ENCODE measurements at places on chromosomes 2 and 18.

DNA sequence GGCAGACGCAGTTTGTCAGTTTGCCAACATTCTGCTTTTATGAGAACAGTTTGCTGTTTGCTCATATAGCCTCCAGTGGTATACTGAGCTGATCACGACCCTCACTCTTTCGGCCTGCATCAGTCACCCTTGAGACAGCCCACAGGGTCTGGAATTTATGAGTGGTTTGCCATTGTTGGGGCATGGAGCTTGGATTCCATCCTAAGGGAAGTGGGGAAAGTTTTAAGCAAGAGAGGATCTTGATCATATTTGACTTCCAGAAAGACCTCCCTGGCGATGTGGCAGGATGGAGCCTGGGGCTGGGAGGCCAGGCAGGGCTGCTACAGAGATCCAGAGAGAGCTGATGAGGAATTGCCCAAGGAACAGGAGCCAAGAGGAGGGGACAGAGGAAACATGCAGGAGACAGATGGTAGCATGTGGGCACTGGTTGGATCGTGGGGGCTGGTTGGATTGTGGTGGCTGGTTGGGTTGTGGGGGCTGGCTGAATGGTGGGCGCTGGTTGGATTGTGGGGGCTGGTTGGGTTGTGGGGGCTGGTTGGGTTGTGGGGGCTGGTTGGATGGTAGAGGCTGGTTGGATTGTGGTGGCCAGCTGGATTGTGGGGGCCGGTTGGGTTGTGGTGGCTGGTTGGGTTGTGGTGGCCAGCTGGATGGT is 27.3 kb upstream of the GPR17 start:
- no peak for DNase-seq

DNA sequence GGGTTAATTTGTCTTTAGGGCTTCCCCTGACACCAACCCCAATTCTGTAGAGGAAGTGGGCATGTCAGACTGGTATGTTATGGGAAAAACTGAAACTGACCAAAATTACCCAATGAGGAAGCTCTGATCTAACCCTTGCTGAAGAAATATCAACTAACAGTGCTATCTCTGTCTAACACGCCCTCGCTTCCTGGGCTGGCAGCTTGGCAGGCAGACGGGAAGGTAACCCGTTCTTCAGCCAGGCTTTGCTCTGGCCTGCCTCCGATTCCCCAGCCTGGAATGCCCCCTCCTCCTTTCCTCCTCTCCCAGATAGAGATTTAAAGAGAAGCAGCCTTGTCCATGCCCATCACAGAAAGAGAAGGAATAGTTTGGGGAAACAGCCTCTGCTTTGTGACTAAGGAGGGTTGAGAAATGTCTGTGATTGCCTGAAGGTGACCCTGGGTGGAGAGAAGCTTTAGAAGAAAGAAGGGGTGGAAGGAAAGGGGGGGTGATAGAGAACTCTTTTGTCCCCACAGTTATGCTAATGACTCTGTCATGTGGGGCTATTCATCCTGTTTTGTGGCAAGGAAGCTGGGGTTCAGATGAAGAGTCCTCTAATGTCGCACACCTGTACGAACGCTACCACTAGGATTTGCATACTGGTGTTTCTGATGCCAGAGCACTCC is 15.4 kb downstream of the HK2 start:
- DNase-seq, result no peak

DNA sequence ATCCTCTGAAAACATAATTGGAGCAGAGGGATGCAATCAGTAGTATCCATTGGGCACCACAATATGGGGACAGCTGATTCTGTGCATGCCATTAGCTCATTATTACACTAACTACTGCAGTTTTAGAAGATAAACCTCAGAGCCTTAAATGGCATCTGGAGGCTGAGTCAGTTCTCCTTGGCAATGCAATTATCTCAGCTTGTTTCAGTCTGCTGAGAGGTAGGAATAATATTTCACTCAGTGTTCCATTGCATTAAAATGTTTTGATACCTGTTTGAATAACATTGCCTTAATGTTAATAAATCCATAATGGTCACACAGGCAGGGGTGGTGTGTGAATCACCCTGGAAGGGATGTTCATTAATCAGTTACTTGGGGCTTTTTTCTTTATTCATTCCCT is 309.6 kb downstream of the LRRTM1 start:
- DNase-seq, result no peak

DNA sequence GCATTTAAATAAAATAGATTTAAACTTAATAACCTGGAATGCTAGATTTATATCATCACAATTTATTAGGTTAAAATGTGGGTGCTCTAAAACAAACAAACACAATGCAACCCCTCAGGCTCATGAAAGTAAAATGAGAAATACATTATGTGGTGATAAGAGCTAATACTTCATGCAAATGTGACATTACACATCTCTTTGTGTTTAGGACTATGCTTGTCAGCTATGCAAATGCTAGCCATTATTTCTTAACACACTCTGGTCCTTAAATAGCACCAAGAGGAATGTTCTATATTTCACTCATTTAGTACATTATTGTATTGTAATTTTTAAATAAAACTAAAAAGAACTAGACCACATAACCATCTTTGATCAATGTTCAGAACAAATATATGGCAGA is 627.6 kb downstream of the DPP10 start:
- DNase-seq, result no peak

GRCh38 chr2:68828887-68829708 is 42.1 kb downstream of the BMP10 start:
- peak; percentile 76 for DNase-seq

- no peak for DNase-seq
These were observed 109.9 kb upstream of the EPC2 start for GRCh38 chr2:148534416-148535204.

- no peak for DNase-seq
These were observed 133.7 kb downstream of the GALNT3 start for GRCh38 chr2:165660361-165660760.

- DNase-seq, result no peak
These were observed 9.8 kb downstream of the WDR43 start for GRCh38 chr2:28904295-28904694.

- DNase-seq, result no peak
These were observed 42.1 kb upstream of the RFX8 start for GRCh38 chr2:101516823-101517690.

GRCh38 chr18:24268784-24269550 is 128.7 kb downstream of the OSBPL1A start:
- DNase-seq, result no peak

- DNase-seq, result no peak
These were observed 168.5 kb upstream of the GLI2 start for GRCh38 chr2:120567128-120567527.

DNA sequence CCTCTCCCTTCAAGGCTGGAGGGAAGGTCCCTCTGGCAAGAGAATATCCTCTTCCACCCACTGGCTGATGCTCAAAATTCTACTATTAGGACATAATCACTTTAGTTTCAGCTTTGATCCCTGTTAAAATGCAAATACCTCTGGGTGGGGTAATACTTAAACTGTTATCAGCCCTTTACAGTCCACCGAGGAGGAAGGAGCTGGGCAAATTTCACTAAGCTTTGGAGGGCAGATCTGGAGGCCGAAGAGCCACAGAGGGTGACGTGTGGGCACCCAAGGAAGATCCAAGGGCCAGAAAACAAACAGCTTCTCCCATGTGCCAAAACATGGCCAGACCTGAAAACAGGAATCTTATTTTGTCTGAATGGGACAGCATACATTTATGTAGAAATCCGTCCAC is 74.6 kb upstream of the BCL11A start:
- DNase-seq, result no peak

GRCh38 chr2:26715528-26716270 is 23.2 kb downstream of the KCNK3 start:
- DNase-seq, result no peak

DNA sequence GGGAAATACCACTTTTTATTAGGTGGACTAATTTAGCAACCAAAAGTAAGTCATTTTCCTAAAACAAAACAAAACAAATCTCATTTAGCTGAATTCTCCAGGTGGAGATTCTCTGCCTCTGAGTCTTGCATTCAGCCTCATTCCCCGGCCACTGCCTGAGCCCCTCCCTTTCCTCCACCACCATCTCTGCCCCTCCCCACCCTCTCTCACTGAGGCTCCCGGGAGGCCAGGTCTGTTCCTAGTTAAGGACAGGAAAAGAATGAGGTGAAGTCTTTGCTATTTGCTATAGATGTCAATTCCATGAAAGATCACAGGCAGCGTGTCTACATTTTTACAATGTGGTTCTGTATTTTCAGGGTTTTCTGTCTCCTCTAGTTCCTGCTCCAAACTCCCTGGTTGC is 83.0 kb upstream of the SOX11 start:
- no peak for DNase-seq

DNA sequence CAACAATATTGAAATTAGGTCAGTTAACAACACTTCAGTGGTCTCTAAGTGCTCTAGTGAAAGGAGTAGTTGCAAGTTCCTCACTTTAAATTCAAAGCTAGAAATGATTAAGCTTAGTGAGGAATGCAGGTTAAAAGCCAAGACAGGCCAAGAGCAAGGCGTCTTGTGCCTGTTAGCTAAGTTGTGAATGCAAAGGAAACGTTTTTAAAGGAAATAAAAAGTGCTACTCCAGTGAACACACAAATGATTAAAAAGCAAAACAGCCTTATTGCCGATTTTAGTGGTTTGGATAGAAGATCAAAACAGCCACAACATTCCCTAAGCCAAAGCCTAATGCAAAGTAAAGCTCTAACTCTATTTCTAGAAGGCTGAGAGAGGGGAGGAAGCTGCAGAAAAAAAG is 44.7 kb downstream of the ANTXR1 start:
- no peak for DNase-seq

- no peak for DNase-seq
These were observed 20.4 kb downstream of the DSG4 start for GRCh38 chr18:31396796-31397612.

GRCh38 chr2:129103936-129104878 is 785.5 kb upstream of the HS6ST1 start:
- no peak for DNase-seq

DNA sequence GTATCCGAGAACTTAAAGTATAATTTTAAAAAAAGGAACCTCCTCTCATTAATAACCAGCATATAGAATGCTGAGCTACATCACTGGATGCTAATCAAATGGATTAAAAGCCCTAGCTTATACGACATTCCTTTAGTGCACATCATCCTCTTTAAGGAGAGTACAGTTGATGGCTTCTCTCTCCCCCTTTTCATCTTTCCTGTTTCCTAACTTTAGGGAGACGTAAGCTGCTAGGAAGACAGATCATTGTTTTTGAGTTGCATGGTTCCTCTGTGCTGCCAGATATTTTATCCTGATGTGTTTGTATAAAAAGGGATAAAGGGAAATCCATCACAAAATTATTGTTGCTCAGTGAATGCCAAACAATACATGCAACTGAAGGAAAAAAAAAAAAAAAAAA is 94.2 kb downstream of the SLC8A1 start:
- DNase-seq, result no peak

- DNase-seq, result no peak
These were observed 42.2 kb downstream of the CIB4 start for GRCh38 chr2:26598996-26599373.

DNA sequence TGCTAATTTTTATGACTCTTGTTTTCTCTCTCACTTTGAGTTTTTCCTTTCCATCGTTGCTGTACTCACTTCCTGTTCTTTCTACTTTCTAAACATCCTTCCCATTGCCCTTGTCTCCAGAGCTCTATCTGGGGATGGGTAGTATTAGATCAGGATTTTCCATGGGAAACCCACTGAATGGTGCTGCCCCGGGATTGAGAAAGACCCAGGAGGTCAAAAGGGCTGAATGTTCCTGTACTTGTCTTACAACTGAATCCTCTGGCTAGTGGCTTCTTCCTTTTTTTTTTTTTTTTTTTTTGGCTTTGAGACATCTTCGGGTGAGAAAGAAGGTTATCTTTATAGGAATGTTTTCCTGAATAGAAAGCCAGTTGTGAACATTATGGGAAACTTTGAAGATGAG is 364.8 kb upstream of the SLC14A2 start:
- DNase-seq, result no peak

DNA sequence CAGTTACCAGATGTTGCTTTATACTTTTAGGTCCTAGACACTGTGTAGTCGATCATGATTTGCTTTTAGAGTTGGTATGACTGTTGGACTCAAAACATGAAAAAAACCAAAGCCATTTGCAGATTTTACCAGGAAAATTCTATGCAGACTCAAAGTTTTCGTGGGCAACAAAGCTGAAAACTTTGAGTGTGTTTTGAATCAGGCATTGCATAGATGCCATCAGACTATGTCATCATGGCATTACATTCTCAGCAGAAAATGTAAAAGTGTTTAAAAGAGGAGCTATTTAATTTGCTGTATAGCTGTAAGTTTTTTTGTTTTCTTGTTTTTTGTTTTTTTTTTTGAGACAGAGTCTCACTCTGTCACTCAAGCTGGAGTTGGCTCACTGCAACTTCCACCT is 43.5 kb upstream of the ELAC1 start:
- DNase-seq, result no peak

DNA sequence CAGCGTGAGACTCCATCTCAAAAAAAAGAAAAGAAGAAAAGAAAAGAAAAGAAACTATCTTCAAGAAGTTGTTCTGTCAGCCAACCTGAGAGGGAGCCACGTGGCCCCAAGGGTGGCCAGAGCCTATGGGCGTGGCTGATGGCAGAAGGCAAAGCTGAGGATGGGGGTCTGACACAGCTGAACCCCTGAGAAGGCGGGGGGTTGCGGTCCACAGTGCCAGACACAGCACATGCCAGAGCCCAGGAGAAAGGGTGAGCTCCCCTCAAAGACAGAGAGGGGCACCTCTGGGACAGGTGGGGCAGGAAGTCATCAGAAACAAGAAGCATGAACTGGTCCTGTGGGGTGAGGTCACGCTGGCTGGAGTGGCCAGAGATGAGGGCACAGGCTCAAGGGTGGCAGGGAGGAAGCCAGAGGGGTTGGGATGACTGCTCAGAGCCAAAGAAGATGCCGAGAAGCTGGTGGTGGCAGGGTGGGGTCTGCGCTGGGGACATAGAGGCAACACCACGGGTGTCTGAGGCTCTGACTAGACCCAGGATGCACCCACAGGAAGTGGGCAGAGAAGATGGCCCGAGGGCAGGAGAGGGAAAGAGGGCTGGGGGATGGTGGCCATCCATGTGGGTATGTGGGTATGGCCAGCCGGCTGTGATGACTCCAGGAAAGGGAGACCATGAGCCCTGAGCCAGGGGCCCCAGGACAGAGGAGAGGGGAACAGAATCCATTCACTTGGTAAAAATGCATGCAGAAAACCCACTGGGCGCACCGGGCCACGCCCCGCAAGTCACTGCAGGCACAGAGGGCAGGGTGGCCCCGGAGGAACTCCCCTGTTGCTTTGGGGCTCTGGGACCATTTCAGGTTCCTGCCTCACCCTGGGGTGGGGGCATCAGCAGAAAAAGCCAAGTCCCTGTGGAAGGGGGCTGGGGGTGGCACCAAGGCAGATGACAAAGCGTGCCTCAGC is 8.4 kb downstream of the KIF1A start:
- no peak for DNase-seq

GRCh38 chr2:41896186-41896846 is 151.5 kb upstream of the PKDCC start:
- no peak for DNase-seq

GRCh38 chr2:207236156-207236935 is 70.6 kb upstream of the KLF7 start:
- DNase-seq, result no peak

Data from amygdala (tissue), 56 donors.